Stimulated activated CD4-positive, alpha-beta T cell treated with anti-CD3 and anti-CD28 coated beads, Interleukin-2, amount 100 ng/mL, for 4 hours (primary cell): ENCODE measurements at places on chromosomes 4 and X.

GRCh38 chr4:143587703-143588102 lies 74.2 kb downstream of the SMARCA5 start:
- DNase-seq, result no peak

GRCh38 chrX:67665583-67665982 lies 121.8 kb downstream of the AR start:
- DNase-seq, result no peak

DNA sequence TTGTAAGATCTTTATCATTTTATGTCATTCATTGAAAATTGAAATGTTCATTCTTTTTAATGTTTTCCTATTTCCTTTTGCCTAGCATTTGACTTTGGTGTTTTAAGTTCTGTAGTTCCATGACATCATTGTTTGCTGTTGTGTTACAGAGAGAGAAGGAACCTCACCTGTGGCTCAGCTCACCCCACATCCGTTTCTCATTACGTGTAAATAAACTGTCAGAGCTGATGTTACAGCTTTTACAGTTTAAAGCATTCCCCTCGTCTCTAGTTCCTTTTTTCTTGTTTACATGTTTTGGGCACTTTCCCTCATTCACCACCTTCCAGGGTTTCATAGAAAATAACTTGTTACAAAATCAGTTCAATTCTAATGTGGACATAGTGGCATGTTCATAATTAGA lies 137.2 kb downstream of the FNIP2 start:
- no peak for DNase-seq

DNA sequence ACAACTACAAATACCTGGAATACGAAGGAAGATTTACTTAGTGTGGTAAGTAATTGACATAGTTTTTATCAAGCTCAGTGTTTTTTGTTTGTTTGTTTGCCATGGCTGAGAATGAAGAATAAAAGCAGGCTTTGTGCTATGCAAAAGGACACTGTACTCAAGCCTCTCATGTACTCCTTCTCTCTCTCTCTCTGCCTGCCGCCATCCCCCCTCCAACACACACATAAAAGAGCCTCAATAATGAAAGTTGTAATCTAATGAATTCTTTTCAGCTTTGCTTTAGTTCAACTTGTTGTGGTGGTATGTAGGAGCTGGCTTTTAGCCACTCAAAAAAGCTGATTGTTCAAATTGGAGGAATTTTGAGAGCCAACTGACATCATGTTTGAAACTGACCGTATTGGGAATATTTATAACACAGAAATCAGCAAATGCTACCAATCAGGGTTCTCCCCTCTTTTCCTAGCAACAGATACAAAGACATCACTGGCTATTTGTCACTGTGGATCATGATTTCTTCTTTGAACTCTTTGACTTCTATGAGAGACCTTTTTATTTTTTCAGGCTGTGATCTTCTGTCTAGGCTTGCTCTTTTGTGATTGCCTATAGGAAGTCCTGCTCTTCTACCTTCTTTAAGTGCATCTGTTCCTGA lies 1148.8 kb downstream of the RAPGEF2 start:
- DNase-seq, result no peak

- no peak for DNase-seq
Measured at GRCh38 chr4:103052779-103053178, 23.8 kb downstream of the SLC9B2 start.

DNA sequence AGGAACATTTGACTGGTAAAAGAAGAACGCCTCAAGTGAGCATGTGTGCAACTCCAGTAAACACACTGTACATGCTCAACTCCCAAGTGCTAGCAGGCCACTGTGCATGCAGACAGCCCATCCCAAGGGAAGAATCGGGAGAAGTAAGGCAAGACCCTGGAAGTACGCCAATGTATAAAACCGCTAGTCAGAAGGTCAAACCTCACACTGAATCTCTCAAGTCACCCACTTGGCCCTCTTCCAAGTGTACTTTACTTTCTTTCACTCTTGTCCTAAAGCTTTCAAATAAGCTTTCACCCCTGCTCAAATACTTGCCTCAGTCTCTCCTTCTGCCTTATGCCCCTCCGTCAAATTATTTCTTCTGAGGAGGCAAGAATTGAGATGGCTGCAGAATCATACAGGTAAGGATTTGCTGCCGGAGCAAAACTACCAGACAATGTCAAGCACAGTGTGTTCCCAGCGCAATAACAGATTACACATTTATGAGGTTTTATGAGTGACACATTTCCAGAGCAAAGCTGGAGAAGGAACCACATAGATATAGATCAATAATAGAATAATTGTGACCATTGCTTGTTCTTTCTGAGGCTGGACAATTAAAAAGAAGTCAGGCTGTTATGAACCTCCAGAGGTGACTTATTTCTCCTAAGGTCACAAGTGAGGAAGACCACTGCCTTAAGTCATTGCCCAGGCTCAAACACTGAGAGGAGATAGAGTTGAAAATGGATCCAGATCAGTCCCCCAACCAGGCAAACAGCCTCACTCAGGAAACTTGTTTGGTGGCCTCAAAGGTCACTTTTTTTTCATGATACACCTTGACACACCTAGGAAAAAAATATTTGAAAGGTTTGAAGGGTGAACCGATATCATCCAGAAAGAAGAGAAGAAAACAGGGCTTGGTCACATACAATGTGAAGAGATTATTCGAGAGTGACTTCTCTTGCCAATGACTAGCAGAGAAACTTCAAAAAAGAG lies 26.3 kb downstream of the CXCL1 start:
- DNase-seq, result no peak

GRCh38 chr4:48103483-48104139 lies 30.4 kb downstream of the TXK start:
- DNase-seq, result no peak

- DNase-seq, result no peak
Measured at GRCh38 chrX:7582191-7582590, 260.8 kb upstream of the VCX start.

DNA sequence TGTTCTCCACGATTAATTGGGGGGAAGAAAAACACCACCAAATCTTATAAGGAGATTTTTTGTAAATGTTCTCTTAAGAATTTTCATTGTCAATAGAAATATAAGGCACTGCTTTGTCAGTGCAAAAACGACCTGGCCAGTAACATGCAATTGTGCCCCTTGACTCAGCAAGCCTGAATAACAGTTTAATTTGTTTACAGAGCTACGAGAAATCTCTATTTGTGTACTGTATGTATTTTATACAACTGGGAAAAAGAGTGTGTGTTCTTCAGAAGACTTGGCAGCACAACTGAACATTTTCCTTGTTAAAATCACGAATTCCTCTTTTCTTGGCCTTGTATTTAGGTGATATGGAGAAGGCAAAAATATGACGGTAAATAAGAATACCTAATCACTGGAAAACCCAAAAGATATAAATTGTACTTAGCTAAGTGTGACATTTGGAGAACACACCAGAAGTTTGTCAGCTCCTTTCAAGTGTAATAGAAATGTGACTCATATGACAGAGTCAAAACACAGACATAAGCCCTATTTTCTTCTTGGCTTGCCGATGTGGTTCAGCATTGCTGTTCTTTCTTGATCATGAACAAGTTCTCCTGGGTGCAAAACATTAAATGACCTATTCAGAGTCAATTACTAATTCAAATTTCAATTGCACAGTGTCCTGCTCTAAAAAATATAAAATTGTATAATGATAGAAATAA lies 945.0 kb upstream of the INTU start:
- DNase-seq, result no peak
